ENCODE measurements at places on chromosomes 1 and 21.

DNA sequence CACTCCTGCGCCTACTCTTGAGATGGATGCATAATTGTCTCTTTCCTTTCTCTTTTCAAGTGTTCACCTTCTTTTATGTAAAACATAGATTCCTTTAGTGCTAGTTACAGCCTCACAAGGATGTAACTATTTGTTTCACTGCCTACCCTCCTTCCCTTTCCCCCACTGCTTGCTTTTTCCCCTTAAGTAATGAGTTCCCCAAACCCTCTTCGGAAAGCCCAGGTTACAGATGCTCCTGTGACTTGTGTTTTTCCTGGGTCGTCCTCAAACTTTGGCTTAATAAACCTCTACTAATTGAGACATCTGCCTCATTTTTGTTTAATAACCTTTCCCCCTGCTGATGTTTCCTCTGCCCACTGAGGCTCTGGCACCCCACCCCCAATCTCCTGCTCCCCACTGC, 39.2 kb downstream of the C21orf91 start:
- DNase-seq, result no peak

DNA sequence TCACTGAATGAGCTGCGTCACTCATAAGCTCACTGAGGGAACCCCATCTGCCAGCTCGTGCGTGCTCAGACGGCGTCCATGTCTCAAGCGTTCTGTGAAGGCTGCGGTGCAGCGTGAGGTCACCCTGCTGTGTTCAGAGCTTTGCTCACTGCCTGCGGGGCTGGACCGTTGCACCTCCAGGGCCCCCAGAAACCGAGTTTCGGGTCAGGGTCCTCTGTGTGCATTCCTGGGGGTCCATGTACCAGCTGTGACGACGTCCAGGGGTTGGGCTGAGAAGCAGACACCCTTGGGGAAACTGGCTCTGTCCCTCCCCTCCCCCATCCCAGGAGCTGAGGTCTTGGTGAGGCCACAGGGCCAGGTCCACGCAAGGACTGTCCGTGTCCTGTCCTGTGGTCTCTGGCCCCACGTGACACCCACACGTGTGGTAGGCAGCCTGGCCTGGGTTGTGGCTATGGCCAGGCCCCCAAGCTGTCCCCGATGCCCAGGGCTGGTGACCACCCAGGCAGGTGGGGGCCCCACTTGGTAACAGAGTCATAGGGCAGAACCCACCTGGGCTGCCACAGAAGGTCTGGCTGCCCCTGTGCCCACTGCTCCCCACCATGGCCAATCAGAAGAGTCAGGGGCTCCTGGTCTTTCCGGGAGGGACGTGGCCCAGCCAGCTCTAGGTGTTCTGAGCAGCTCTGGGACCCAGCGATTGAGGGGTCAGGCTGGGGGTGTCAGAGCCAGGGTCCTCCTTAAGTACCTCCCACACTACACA, 24.4 kb downstream of the FTCD start:
- no peak for DNase-seq

DNA sequence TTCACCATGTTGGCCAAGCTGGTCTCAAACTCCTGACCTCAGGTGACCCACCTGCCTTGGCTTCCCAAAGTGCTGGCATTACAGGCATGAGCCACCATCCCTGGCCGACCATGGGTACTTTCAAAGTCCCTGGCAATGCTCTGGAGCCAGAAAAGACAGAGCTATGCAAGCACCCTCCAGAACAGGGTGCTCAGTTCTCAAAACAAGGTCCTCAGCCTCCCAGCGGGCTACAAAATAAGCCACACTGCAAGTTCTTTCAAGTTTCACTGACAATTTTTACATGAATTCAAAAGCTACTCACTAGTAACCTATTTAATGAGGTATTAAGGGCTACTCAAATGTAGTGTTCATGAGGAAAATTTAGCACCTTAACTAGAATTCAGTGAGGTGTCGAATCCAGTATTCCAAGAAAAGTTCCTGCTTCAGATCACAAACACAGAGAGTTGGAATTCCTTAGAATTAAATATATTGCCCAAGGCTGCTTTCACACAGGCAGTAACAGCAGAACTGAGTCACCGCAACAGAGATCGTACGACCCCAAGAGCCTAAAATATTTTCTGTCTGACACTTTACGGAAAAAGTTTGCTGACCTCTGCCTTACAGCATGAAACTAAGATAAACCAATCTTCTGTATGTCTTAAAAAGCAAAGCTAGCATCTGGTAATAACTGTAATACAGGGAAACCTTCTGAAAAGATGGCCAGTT, 60.7 kb downstream of the HSF2BP start:
- DNase-seq, result no peak

GRCh38 chr1:239426821-239427475, 40.6 kb downstream of the CHRM3 start:
- no peak for DNase-seq

GRCh38 chr1:17460219-17460618, 20.7 kb upstream of the RCC2 start:
- no peak for DNase-seq

DNA sequence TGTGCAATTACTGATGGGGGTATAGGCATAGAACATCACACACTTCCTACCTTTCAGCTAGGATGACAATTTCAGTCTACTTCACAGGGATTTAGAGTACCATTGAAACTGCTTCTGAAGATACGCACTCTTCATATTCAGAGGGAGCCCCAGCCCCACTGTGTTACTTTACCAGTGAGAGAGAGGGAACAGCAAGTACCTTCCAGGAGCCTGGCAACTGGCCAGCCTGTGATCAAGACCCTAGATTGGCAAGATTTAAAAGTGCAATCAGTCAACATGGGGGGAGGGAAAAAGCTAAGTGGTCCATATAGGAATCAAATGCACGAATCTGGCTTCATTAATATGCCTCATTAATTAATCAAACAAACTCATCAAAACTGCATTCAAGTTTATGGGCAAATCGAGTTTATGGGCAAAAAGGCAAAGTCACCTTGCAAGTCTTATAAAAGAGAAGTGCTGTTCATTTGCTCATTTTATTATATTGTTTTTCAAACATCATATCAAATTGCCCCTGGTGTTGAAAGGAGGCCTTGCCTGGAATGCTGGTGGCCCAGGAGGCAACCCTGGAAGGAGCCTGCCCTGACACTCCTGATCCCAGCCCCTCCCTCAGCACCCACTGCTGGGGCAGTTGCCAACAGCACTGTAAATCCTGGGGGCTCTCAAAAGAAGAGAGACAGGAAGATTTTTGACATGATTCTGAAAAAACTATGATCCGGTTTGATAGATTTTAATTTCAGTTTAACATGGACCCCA, 184.9 kb upstream of the DPT start:
- no peak for DNase-seq

- no peak for DNase-seq
Measured at GRCh38 chr21:25970254-25970930, 200.2 kb downstream of the APP start.

- no peak for DNase-seq
Measured at GRCh38 chr1:224689374-224689773, 73.3 kb downstream of the CNIH3 start.

- DNase-seq, result no peak
Measured at GRCh38 chr1:119631433-119632102, 16.5 kb downstream of the ZNF697 start.

DNA sequence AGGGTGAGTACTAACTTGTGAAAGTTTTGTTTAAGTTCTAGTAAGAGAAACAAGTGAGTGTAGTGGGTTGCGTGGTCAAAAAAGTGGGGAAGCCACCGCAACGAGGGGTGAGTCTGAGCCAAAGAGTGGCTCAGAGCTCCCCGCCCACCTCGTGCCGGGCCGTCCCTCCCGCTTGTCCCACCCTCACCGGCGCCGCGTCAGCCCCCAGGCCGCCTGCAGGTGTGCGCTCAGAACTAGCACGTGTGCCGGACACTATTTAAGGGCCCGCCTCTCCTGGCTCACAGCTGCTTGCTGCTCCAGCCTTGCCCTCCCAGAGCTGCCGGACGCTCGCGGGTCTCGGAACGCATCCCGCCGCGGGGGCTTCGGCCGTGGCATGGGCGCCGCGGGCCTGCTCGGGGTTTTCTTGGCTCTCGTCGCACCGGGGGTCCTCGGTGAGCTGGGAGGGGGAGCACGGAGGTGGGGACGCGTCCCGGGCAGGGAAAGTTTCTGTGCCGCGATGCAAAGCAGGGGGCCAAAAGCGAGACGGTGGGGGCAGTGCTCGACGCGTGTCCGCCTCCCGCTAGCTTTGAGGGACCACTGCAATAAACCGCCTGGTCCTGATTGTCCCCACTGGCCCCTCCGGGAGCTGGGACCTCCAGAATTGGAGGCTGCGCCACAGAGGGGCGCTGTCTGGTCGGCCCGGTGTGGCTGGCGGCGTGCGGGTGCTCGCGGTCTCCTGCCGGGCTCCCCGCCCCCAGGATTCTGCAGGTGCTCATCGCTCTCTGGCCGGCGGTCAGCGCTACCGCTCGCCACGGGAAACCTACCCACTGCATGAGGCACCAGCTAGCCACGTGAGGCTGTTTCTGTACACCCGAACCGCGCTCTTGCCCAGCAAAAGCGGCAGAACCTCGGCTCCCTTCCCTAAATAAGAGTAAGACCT, at the start of gene CR2:
Gene CR2, plus strand, starts transcription at position 283 of the 919 bp plus-strand sequence. Its CDS starts 91 bp downstream, at position 374.
- peak; percentile 6 for DNase-seq

DNA sequence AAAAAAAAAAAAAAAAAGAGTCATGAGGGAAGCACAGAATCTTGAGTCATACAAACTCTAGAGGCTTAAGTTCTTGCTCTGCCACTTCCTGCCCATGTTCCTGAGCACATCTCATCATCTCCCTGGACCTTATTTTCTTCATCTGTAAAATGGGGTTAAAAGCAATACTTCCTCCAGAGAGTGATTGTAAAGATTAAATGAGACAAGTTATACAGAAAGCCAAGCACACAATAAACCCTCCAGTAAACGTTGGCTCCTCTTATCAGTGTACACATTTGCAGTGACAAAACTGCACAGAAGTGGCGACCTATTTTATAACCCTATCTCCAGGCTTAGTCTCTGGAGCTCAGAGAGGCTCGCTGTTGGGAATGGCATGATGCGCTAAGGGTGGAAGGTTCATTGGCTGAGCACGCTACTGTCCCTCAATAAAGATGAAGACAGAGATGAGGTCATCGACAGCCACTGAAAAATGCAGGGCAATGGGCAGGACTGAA, 82.1 kb downstream of the RRAGC start:
- DNase-seq, result no peak

DNA sequence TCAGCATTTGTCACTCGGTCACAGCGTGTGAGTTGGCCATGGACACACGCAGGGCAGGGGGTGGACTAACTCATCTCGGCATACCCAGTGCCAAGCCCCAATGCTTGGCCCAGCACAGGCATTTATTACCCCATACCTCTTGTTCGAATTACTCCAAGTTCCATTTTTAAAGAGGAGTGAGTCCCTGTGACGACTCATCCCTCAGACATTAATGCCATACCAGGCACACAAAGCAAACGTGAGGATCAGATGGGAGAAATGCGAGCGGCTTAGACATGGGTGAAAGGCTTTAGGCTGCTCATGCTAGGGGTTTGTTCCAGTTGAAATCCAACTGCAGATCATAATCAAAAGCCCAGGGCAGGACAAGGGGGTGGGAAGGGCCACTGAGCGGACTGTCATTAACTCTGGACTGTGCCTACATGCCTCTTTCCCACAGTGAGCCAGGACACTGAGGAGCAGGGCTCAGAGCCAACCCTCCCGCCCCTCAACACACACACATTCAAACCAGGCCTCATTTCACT, 118.5 kb upstream of the NGF start:
- no peak for DNase-seq

GRCh38 chr1:9960011-9960410, 16.7 kb downstream of the NMNAT1 start:
- no peak for DNase-seq

DNA sequence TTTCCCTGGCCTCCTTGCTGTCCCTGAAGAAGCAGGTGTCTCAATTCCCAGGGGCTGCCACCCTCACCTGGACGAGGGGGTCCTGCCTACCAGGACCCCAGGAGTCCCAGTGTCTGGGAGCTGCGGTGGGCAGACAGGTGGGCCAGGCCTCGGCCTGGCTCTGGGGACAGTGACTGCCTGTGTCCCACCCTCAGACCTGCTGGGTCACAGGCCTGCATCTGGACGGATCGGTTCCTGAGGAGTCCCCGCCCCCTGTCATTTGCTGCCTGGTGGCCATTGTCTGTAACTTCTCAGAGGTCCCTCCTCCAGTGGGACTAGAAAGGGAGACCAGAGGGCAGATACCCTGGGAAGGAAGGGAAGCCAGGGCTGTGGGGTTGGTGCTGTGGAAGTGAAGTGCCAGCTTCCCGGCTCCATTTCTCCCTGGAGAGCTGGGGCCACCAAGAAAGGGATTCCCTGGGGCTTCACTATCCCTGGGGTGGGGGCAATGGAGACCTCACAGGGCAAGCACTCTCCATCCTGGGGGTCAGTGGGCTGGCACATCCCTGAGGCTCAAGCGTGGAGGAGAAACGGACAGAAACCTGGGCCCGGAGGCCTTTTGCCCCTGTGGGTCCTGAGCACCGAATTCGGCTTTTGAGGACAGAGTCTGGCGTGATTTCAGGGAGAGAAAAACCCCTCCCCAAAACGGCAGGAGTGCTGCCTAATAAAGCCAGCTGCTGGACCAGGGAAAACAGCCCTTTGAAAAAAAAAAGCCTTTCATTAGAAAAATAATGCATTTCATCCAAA, 157.3 kb downstream of the PEX14 start:
- DNase-seq, result no peak

DNA sequence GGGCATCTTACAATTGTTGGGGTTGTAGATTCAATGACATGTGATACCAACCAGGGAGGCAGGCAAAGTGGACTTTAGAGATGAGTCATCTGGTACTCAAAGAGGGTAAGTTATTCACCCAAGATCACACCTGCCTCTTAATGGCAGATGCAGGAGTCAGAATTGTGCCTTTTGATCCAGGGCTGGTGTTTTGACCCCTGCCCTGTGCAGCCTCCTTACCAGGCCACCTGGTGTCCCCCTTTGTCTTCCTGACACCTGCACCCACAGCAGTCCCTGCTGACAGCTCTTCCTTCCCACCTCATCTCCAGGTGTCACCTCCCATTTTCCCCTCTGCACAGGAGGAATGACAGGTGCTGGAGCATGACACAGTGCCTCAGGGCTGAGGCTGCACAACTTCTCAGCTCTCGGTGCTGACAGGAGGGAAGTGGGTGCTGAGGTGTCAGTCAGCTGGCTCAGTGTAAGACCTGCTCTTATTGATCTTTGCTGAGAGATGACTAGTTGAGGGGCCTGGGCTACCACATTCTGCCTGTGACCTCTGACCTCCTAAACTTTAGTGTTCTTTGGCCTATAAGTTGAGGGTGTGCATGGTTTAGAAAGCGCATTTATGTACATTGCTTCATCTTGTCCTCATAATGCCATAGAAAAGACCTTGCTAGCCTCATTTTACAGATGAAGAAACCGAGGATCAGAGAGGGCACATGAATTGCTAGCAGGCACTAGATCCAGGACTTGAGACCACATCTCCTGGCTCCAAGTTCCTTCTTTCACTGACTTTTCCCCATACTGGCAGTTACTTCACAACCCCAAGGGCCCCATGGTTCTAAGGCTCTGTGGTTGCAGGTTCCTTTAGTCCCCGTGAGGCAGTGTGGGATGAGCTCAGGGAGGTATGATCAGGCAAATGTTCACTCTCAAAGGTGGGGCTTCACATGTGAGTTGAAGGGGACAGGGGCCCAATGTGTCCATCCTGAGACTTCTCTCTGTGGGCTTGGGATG, 31.3 kb downstream of the CACNA1E start:
- peak; percentile 87 for DNase-seq

DNA sequence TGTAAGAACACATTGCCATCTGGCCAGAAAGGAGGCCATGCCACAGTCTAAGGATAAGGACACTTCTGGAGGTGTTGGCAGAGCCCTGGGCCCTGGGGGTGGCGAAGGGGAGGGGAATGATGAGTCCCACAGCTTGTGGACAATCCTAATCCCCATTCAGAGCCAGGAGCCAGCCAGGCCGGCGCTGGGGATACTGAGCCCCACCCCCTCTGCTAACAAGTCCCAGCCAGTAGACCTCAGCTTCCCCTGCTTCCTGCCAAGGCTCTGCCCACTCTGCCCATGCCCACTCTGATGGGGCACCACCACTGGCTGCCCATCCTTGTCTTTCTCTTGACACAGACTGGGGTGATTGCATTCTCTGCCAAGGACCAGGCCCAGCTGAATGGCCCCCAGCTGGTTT, 71.9 kb downstream of the NAV1 start:
- DNase-seq, result no peak

Measured in HL-60 (cell line).